ENCODE measurements at places on chromosomes 1 and 21.
A peak's percentile ranks its signal among the peaks of the same experiment; 100 is the strongest.

DNA sequence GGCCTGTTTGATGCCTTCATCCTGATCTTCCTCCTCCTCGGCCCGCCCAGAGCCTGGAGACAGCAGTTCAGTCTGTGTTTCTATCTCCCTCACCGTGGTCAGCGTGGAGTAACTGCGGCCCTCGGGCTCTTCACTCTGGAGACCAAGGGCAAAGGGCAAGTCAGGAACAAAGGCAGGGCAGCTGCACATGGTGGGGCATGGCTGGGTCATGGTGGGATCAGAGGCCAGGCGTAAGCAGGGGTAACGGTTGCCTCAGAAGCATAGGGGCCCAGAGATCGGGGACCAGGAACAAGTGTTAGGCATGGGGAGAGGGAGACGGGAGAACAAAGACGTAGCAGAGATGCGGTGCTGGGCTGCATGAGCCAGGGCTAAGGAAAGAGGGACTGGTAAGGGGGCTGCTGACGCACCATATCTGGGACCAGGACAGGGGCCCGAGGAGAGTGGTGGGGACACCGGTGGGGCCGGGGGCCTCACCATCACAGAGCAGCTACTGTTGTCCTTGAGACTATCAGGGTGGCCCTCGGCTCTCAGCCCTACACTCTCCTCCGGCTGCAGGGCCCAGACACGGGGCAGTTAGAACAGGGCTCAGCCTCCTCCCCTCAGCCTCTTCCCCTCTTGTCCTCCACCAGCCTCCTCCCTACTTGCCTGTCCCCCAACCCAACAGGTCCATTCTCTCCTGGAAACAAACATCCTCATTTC, 3.2 kb upstream of the ARHGAP30 start:
- no peak for DNase-seq

DNA sequence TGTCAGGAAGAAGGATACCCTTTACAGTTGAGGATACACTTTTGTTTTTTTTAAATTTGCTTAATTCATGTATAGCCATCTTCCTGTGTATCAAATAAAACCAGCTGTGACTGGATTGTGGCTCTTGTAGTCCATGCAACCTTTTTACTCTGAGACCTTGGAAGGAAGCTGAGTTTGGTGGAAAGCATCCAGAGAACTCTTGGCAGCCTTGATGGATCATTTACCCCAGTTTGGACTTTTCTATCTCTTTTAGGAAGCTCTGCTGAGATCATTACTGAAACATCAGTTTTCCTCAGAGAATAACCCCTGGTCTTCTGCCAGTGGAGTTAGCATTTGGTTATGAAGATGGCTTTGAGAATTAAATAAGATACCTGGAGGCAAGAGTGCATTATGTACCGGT, 21.2 kb upstream of the APOBEC4 start:
- no peak for DNase-seq

DNA sequence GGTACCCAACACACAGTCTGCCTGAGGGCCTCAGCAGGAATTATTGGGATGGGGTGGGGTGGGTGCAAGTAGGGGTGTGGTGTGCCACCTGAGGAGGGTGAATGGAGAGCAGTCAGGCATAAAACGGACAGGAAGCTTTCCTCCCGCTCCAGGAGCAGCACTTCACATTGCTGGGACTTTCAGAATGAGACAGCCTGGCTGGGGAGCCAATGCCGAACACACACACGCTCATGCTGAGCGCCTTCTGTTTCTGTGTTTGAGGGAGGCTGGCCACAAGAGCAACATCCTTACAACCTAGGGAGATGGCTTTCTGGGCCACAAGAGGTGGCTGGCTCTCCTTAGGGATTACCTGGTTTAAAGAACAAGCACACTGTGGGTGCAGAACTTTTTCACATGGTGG, 98.0 kb downstream of the LAMC2 start:
- DNase-seq = no peak

DNA sequence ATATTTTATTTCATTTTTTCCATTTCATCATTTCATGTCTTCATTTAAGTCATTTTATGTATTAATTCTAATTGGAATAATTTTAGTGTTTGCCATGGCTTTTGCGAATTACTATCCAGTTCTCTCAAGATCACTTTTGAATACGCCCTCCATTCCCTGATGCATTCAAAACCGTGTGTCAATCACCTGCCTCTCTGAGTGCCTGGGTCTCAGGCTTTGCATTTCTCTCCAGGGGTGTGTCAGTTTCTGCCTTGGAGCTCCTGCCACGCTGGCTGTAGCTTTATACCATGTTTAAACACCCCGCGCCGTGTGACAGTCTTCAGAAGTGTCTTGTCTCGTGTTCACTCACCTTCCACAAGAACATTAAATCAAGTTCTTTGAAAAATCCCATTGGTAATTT, 7.4 kb upstream of the DNMT3L start:
- no peak for DNase-seq

DNA sequence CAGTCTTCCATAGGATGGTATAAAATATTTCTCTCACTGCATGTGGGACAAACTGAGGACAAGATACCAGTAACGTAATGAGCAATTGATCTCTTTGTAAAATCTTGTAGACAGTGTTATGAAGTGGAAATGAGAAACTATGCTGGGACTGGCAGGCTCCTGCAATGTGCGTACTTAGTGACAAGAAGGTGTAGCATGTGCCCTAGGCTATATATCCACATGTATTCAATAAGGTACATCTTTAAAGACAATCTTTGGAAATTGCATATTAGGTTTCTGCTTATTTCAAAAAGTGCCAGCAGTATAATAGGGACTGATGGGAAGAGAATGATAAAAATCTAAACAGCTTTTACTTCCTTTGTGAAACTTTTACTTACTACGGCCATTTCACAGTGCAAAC, 81.9 kb upstream of the GREM2 start:
- no peak for DNase-seq

- DNase-seq = no peak
Observed at GRCh38 chr1:201660931-201661822, 122.2 kb downstream of the NAV1 start.

- no peak for DNase-seq
Observed at GRCh38 chr1:83762039-83762365, 236.9 kb downstream of the TTLL7 start.

- no peak for DNase-seq
Observed at GRCh38 chr1:119790451-119791198, 20.6 kb downstream of the REG4 start.

DNA sequence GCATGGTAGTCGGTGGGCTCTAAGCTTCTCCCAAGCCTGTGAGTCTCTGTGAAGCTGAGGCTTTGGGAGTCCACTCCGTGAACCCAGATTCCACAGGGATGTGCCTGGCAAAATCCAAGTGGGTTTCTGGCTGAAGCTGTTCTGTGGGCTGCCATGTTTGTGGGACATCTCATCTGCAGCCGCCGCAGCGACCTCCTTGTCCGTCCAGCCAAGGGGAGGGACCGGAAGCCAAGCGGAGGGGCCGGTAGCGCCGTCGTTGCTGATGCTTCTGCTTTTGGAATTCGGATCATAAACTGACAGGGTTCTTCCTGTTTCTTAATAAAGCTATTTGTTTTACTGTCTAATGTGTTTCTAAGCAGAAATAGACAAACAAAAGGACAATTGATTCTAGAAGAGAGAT, 13.3 kb downstream of the KIF26B start:
- no peak for DNase-seq

GRCh38 chr1:207458414-207458813, 4.3 kb downstream of the CR2 start:
- DNase-seq = no peak

DNA sequence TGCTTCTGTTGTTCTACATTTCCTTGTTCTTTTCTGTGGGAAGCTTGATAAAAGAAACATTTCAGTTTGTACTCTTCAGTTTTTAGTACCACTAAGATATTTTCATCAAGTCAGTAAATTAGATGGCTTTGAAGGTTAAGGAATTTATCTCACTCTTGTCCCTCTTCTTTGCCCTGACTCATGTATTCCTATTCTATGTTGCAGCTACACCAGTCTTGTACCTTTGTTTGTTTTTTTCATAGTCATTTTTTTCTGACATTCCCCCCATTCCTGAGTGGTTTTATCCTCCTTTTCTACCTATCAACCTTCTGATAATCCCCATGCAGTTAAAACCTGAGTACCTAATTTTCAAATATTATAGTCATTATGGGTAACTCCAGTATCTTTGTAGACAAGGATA, 65.4 kb downstream of the MAST2 start:
- peak; percentile 11 for DNase-seq

GRCh38 chr1:212606395-212607205, 2.0 kb upstream of the ATF3 start:
- peak; percentile 70 for DNase-seq

- DNase-seq = no peak
Observed at GRCh38 chr1:56958526-56958925, 7.3 kb downstream of the C8B start.

GRCh38 chr1:89911191-89911991, 83.5 kb upstream of the ZNF326 start:
- no peak for DNase-seq

GRCh38 chr21:41152147-41152546, 15.8 kb upstream of the BACE2 start:
- no peak for DNase-seq

DNA sequence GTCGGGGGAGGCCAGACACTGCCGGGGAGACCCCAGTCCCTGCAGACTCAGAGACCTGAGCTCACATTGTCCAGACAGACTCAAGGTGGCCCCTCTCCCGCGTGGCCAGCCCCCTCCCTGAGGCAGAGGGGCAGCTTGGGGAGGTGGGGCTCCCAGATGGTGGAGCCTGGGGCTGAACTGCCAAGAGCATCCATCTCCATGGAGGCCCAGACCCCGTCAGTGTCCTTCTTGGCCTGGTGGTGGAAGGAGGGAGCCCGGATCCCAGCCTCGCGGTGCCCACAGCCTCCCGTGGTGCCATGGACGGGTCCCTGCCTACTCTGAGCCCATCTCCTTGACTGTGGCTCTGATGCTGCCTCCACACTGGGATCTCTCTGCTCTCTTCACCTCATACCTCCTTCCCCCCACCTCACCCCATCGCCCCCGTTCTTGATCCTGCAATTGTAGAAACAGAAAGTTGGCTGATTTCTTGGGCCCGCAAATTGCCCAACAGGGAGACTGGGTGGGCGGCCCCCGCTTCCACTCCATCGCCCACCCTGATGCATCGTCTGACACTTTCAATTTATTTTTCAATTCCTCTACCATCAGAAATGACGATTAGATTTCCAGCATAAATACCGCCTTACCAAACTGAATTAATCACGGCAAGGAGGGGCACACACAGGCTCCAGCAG, 348.9 kb downstream of the MATN1 start:
- DNase-seq = no peak

DNA sequence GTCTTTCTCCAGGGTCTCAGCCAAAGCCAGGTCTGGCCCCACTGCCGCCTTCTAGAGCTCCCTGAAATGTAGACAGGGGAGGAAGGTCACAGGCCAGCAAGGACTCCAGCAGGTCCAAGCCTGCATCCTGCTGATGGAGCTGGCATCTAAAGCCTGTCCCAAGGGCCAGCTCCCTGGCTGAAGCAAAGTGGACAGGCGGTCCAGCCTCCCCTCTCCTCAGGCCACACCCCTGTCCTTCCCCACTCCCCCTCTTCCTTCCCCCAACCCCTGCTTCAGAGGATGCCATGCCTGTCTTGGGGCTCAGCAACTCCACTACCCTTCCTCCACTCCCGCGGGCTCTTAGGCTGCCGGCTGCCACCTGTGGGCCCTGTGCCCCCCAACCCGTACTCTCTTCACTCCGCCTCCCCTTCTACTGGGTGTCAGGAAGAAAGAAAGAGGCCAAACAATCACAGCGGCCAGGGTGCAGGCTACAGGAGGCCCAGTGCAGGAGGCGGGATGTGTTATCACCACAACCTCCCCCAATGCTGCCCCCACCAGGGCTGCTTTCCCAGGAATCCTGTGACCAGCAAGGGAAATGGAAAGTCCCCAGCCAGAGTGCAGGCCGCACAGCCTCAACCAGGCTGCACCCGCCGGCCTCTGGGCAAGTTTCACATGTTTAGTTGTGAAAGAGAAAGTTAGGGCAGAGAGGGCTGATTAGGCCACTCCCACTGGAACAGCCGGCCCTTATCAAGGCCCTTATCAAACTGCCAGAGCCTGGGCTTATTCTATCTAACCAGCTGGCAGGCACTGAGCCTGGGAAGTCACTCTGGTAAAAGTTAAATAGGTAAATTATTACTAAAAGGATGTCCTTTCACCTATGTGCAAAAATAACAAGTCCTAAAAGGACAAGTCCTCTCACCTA, 34.1 kb downstream of the ACOT7 start:
- peak; percentile 89 for DNase-seq

DNA sequence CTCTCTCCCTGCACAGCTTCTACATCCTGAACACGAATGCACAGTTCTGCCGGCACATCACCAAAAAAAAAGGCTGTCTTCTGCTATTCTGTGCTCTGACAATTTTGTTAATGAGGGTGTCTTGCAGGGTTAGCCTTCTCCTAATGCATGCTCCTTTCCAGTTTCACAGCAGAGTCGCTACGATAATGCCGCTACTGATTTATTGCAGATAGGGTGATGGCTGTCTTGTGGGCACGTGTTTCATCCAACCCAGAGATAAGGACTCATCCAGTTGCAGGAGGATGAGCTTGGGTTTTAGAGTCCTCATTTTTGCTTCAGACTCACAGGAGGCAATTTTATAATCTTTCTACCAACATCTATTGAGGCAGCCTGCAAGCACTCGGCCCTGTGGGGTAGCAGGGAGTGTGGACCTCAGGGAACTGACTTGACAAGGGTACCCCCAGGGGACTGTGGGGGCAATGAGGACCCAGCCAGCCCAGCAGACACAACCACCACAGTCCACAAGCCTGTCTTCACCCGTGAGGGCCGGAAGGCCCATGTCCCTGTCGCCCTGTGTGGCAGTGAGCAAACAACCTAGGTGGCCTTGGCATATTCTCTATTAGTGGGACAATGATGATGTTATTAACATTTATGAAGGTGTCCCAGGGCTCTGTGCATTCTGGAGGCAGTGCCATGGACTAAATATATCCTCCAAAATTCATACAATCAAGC, 15.4 kb upstream of the UTS2 start:
- no peak for DNase-seq

GRCh38 chr1:24567792-24568388, 12.0 kb downstream of the NCMAP start:
- DNase-seq = peak; percentile 57

- DNase-seq = no peak
Observed at GRCh38 chr1:72278461-72278860, 3.9 kb downstream of the NEGR1 start.

DNA sequence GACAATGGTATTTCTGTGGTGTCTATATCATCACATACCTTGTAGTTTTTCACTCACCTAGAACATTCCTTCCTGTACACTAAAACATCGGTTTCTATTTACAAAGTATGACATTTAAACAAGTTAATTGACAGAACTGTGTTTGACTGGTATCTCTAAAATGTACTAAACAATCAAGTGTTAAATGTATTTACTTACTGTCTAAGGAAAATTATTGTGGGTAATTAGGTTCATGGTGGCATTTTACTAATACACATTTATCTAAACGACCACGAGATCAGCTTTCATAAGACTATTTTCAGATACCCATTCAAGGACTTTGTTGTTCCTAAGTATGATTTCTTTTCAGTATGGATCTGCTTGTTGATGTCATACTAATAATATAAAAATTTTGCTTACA, 115.2 kb downstream of the ADGRL2 start:
- no peak for DNase-seq

- DNase-seq = no peak
Observed at GRCh38 chr1:205444931-205445645, 10.8 kb downstream of the BLACAT1 start.

Measured in Caco-2 (cell line).